ENCODE measurements at places on chromosomes 6 and 20.

DNA sequence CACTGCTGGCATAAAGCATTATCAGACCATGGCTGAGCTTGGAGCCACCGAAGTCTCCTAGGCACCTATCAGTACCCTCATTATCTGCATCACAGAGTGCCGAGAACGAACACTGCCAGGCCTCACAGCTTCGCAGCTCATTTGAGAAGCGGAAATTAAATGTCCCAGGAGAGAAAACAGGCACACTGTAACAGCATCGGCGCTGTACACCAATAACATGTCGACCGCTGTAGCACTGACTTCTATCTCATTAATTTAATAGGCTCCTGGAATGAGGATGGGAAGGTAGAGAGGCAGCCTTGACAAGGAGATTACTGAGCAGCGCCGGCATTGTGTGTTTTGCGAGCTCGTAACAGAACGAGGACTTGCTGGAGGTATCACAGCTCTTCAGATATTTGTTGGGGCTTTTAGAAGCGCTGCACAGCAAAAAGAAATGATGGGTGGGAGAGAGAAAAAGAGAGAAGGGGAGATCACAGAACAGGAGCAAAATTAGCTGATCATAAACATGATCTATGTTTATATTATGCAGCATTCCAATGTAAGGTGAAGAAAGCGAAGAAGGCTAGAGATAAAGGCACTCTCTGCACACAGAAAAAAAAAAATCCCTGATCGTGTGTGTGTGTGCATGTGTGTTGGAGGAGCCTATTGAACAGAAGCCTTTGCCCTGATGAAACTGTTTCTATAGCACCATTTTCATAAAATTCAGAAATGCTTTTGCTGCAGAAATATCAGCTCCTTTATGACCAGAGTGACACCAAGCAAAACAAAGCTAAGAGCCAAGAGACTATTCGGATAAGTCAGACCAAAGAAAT, 29.2 kb downstream of the ID4 start:
- DNase-seq, result no peak

DNA sequence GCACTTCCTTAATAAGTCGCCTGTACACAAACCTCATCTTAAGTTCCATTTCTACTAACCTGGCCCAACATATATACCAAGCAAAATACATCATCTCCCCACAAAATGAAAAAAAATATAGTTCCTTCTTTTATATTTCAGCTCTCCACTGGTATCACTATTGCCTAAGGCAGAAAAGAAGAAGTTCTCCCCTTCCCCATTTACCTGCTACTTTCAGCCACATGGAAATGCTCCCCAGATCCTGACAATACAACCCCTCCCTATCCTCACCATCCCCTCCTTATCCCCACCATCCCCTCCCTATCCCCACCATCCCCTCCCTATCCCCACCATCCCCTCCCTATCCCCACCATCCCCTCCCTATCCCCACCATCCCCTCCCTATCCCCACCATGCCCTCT, 175.7 kb downstream of the LINC00237 start:
- no peak for DNase-seq

DNA sequence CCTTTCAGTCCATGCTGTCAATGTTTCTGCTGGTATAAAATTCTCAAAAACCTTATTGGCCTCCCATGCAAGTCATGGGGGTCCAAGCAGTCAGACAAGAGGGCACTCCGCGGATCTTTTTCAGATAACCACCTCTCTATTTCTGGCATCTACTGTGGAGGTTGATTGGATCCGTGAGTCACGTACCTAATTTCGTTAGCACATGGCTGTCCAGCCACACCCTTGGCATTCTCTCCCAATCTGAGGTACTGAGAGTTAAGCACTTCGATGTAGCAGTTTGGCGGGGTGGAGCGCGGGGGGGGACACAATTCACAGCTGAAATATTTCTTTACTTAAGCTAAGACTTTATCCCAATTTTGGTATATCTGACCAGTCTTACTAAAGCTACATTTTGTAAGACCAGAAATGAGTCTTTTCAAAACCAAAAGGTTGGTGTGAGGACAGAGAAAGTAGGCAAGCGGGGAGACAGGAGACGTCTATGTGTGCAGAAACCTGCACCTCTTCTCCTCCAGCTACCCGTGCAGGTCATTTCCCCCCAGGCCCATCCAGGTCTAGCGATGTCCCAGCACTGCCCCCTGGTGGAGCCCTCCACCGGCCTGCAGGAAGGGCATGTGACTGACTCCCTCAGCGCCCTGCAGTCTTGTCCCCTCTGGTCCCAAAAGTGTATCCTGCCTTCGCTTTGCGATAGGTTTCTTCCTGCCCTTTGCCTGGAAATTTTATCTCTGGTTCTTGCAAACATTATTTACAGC, 113.1 kb downstream of the ADAT2 start:
- no peak for DNase-seq

GRCh38 chr6:37104824-37105147, 65.2 kb upstream of the PIM1 start:
- DNase-seq, result no peak

GRCh38 chr6:135088281-135088680, 33.7 kb upstream of the HBS1L start:
- DNase-seq, result no peak

DNA sequence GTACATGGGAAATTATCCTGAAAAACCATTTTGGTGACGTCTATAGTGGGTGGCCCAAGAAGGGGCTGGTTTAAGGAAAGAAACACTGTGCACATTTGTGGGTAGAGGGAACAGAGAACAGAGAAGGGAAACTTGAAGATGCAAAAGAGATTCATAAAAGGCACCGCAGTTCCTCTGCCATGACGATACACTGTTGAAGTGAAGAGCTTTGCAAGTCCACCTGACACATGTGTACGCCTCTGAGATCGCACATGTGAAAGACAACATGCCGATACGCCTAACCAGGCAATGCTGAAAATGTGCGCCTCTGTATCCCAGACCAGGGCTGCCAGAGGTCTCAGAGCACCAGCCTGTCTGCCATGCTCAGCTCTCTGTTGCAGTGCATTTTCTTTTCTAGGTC, 180.9 kb downstream of the KIF16B start:
- no peak for DNase-seq

- no peak for DNase-seq
Measured at GRCh38 chr20:61877776-61878477, 187.8 kb downstream of the TAF4 start.

GRCh38 chr6:116096979-116097816, 3.5 kb upstream of the NT5DC1 start:
- no peak for DNase-seq

GRCh38 chr6:15490242-15491100, 172.4 kb downstream of the DTNBP1 start:
- no peak for DNase-seq

- DNase-seq, result no peak
Measured at GRCh38 chr6:106910999-106911949, 63.3 kb downstream of the CD24 start.

- no peak for DNase-seq
Measured at GRCh38 chr6:82040405-82041221, 206.9 kb downstream of the IBTK start.

DNA sequence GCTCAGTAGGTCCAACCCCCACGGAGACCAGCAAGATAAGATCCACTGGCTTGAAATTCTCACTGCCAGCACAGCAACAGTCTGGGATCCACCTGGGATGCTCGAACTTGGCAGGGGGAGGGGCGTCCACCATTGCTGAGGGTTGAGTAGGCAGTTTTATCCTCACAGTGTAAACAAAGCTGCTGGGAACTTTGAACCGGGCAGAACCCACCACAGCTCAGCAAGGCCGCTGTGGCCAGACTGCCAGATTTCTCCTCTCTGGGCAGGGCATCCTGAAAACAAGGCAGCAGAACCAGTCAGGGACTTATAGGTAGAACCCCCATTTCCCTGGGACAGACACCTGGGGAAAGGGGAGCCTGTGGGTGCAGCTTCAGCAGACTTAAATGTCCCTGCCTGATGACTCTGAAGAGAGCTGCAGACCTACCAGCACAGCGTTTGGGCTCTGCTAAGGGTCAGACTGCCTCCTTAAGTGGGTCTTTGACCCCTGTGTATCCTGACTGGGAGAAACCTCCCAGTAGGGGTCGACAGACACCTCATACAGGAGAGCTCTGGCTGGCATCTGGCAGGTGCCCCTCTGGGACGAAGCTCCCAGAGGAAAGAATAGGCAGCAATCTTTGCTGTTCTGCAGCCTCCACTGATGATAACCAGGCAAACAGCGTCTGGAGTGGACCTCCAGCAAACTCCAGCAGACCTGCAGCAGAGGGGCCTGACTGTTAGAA, 782.4 kb upstream of the EYS start:
- DNase-seq, result no peak

- no peak for DNase-seq
Measured at GRCh38 chr6:85344996-85345395, 104.9 kb upstream of the NT5E start.

- DNase-seq, result no peak
Measured at GRCh38 chr6:1724616-1725015, 114.9 kb downstream of the FOXC1 start.

DNA sequence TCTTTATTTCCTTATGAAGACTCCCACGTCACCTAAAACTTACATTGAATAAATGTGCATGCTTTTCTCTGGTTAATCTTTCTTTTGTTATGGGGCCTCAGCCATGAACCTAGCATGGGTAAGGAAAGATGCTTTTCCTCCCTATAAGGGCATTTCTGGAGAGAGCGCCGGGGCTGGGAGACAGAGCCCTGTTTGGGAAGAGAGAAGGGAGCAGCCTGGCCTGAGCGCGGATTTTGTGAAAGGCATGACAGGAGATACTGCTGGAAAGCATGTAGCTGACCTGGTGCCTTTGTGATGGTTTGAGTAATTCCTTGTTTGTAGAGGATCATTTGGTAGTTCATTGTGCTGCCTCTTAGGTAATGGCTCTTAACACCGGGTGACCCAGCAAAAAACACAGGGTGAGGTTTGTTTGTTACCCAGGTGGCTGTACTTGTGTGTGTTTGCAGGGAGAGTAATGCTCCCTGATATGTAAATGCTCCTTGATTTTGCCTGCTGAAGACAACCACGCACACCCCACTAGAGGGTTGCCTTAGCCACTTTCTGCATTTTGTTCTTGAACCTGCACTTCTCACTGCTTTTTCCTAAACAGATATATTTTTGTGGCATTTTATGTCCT, 59.2 kb downstream of the ANKRD6 start:
- DNase-seq, result no peak

DNA sequence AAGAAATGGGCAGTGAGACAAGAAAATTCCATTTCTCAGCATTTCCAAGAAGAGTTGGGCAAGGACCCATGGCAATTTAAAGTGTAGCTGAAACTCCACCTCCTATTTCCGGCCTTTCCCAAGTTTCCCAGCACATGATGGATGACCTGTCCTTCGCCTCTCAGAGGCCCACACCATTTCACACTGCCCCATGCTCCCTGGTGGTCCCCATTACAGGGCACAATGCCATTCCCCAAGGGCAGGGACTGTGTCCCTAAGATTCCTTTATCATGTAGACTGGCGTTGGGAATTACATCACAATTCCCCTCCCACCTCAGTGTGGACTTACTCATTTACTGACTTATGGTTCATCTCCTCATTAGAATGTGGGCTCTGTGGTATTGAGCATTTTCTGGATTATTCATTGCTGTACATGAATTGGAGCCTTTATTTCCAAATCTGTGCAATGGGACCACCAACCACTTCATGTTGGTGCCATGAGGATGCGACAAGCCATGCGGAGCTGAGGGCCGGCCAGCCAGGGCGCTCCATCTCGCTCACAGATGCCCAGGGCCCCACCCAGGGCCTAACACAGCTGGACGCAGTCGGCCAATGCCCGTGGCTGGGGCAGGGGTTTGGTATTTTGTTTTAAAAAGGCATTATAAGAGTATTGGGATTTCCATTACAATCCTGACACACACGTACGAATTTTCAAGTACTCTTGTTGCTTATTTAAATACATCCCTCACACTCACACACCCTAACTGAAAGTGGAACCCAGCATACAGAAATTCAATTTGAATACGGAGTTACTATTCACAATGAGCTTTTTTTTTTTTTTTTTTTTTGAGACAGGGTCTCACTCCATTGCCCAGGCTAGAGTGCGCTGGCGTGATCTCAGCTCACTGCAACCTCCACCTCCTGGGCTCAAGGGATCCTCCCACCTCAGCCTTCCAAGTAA, 5.4 kb downstream of the ACSS1 start:
- no peak for DNase-seq

DNA sequence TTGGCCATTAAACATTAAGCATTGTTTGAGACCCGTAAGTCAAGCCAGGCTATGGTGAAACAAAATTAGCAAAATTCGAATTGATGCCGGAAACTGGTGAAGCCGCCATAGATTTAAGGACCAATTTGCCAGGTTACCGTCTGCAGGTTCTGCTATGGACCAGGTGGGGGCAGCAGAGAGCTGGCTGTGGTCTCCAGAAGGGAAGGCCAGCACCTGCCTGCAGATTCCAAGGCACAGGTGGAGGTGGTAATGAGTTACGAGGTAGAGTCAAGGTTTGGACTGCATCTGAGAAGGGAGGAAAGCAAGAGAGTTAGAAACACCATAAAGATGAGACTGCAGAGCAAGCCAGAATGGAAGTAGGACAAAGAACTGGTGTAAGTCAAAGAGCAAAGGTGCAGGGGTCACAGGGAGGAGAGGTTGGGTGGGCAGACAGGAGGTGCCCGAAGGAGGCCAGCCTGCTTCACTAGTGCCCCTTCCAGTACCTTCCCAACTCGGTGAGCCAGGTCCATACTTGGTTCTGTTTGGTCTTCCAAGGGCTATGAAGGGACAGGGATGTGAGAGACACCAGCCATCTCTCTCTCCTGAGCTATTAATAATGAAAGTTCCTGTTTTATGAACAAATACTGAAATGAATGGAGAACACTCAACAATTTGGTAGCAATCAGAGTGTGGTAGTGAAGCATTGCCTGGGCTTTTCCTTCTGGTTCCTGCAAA, 131.6 kb upstream of the ESR1 start:
- no peak for DNase-seq

DNA sequence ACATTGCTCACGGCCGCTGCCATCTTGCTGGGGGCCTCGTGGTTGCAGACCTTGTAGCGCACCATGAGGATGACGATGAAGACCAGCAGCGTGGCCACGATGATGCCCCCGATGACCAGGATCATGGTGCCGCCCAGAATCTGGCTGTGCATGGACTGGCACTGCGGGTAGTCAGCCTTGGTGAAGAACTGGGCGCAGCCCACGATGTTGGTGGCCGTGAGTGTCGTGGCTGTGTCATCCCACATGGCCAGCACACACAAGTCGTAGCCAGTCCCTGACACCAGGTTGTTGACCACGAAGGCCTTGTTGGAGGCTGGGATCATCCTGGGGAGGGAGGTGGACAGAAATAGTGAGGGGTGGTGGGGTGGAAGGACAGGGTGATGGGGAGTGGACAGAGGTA, 194.6 kb downstream of the LRFN2 start:
- DNase-seq, result no peak

GRCh38 chr20:10954137-10954840, 280.5 kb upstream of the JAG1 start:
- no peak for DNase-seq

GRCh38 chr20:6583134-6583738, 184.2 kb upstream of the BMP2 start:
- DNase-seq, result no peak

DNA sequence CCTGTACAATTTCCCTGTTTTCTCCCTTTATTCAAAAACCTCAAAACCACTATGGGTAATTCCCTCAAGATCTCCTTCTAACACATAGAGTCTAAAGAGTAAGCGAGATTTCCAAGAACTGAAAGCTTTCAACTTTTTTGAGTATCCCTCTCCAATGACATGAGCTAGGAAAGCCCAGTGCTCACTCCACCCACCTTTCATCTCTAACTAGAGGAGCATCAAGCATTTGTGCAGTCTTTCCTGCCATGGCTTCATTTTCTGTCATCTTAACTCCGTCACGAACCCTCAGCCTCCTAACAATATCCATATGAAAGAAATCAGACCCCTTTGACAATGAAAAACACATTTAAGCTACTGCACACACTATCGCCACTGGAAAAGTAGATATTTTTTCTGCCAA, 91.9 kb upstream of the SUPT3H start:
- DNase-seq, result no peak

GRCh38 chr20:48523191-48523995, 304.4 kb downstream of the PREX1 start:
- DNase-seq, result no peak

Data from amygdala (tissue), 56 donors.